ENCODE measurements at places on chromosomes 7 and 10.

- peak; percentile 76 for DNase-seq
These were observed 1.0 kb upstream of the FAM20C start for GRCh38 chr7:191105-191980.

DNA sequence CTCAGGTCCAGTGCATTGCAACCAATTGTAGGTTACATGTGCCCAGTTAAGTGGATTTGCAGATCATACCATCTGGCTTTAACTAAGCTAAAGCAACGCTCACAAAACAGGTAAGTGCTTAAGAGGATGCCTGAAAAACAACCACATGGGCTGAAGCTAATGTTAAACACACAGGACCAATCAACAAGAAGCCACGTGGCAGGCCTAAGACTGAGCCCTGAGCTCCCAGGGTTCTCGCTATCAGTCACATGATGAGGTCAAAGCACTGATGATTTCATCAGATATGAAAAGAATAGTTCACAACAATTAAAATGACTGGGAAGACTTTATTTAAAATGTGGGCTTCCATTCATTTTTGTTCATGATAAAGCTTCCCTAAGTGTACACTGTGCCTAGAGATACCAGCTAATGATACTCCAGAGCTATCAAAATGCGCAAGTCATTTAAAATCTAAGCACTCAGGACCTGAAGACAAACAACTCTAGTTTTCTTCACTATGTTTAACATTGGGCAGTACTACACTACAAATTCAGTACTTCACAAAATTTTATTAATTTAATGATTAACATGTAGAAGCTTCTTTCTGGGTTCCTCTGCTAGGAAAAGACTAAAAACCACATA is 90.6 kb downstream of the PIP4K2A start:
- no peak for DNase-seq

DNA sequence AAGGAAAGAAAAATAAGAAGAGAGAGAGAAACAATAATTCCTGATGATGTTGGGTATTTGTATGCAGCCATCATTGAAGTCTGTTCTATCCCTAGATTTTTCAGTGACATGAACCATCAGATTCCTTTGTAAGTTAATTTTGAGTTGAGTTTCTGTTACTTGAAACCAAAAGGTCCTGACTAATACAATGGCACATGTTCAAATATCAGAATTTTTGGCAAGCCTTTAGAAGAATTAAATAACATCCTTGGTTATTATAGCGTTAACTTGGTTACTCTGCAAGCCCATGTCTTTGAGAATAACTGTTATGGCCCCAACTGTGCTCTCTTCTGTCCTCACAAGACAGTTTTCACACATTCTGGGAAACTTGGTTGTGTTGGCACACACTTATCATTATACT is 66.5 kb downstream of the SYPL1 start:
- DNase-seq = no peak

DNA sequence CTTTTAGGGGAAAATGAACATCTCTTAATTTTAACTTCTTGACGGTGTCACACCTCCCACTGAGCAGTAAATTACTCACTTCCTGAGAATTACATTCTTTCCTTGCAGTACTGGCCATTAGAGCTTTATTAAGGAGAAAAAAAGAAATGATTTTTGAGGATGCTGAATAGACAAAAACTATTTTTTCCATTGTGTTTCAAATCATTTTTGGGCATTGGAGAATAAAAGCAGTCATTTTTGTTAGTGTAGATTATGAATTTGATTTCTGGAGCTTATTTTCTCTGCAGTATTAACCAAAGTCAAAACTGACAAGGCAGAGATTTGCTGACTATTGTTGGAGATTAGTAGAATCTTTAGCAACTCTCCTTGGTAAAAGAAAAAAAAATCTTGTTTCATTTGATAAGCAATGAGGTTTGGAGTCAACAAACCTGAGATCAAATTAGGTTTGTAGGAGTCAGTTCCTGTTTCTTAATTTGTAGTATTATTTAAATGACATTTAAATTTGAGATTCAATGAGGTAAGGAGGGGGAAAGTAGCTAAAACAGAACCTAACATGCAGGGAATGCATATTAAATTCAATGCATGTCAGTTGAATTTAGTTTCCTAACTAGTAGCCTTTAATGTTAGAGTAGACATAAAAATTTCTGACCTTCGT is 70.6 kb downstream of the AP3M1 start:
- peak; percentile 74 for DNase-seq

DNA sequence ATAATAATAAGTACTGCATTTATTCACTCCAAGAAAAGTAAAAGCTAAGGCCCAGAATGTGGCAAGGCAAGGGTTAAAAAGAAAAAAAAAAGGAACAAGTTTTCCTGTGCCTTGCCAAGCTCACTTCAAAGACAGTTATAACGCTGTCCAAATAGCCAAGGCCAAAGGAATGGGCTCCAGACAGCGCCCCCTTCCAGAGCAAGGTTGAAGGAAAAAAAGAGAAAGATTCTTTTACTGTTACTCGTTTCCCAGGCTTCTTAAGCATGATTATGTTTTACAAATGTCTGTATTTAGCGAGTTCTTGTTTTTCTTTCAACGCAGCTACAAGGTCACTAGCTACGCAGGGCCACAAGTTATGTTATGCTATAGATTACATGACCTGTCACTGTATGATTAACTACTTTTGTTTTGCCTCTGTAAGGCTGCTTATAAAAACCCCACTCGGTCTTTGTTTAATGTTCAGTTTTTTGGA is 9.1 kb upstream of the EIF4H start:
- no peak for DNase-seq

GRCh38 chr7:130881091-130881798 is 147.2 kb upstream of the KLF14 start:
- DNase-seq = no peak

DNA sequence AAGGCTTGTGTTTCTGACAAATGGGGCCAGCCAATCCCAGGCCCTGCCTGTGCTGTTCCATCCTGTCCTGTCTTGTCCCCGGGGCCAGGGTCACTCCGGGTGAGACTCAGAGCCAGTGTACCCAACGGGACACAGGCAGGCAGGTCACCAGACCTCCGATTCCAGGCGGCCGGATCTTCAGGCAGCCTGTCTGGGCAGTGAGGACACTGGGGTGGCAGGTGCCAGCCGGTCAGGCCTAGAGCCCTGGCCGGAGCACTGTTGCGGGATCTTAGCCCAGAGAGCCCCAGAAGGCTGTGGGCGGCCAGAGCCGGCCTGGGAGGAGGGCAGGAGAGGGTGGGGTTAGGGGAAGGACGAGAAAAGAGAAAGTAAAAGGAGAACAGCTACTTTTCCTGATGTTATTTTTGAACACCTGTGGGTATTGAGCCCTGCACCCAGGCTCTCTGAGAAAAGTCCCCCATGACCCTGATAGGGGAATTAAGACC is 134.3 kb upstream of the TNRC18 start:
- DNase-seq = peak; percentile 66

DNA sequence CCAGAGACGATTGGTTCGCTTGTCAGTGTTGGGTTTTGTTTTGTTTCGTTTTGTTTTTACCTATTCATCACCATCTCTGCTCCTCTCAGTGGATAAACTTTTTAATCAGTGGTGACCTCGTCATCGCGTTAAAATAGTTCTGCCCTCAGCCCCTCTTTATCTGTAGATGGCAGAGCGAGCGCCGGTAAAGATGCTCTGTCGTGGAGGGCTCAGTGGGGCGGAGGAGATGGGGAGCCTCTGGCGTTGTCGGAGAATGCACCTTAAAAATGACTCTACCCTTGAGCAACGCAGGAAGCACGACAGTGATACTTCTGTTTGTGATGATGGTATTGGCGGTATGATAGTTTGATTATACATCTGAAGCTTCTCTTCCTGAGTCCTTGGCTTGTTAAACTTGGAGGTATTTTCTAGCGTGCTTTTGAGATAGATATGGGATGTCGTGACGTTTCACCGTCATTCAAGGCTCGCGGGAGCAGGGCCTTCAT is 554 bp downstream of the CSGALNACT2 start:
- peak; percentile 54 for DNase-seq

- DNase-seq = peak; percentile 51
These were observed 25.7 kb upstream of the PRSS37 start for GRCh38 chr7:141866974-141867373.

DNA sequence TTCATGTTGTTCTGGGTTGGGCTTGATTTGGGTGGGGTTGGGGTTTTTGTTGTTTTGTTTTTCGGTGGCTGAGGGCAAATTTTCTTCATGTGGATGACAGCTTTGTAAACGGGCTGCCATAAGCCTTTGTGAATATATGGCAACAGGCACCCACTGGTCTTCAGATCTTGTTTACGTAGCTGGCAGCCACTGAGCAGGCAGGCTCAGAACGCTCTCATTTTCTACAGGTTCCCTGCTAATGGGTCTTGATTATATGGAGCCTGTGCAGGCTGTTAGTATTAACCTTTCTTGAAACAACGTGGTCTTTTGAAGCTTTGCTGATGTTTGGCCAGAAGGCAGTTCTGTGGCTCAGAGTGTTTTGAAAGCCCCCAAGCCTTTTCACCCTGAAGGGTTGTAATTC is 199.7 kb downstream of the TNS3 start:
- DNase-seq = no peak

- no peak for DNase-seq
These were observed 134.4 kb upstream of the LYZL2 start for GRCh38 chr10:30763918-30764317.

DNA sequence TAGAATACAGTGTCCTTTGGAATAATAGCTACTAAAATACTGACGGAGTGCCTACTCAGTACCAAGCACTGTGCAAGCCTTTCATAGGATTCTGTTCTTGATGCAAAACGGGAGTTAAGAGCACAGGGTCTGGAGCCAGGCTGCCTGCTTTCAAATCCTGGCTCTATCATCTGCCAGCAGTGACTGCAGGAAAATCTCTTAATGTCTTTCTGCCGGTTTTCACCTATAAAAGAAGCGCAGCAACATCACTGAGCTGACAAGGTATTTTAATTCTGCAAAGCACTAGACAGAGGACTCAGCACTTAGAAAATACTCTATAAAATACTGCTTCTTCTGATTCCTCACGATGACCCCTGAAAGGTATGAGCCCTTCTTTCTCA is 659 bp downstream of the FIGNL1 start:
- DNase-seq = no peak

DNA sequence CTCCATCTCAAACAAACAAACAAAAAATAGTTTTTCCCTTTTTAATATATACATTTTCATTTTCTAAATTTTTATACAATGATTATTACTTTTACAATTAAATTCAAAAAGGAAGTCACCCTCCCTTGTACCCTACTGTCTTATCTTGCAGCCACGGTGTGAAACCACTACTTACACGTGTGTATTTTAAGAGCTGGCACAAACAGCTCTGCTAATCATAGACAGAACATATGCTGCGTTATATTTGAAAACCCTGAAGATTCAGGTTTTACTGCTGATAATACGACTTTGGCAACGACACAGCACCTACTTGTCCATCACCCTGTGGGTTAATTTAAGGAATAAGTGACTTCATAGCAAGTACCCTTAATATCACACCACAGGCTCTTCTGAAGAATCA is 991 bp downstream of the ANKRD61 start:
- no peak for DNase-seq

DNA sequence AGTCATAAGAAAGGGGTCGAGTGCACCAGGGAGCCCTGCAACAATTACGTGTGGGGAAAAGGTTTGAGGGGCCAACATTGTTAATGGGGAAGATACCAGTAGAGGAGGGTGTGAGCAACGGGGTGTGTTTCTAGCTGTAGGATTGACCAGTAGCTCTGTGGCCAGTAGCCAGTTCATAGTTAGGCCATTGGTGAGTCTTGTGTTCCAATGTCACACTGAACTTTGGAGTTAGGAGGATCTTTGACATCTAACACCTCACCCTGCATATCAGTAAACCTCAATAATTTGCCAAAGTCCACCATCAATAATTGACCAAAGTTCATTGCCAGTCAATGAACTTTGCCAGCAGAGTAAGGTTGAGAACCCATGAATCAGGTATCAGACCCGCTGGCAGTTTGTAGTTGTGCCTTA is 168.8 kb downstream of the CPED1 start:
- DNase-seq = no peak

DNA sequence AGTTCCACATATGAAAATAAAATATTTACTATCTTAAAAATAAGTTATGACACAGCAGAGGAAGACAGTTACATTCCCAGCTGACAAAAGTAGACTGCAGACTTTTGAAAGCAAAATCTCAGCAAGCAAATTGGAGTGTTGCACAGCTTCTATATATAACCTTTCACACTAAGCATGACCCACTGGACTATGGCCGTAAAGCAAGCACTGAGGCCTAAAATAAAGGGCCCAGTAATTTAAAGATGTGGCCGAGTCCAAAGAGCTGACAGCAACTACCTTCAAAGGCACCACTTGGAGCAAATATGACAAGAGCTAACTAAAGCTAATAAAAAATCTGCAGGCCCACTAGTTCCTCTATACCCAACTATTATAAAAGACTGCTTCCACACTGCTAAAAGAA is 6.5 kb downstream of the GDI2 start:
- no peak for DNase-seq

- DNase-seq = no peak
These were observed 81.8 kb upstream of the ANKRD1 start for GRCh38 chr10:91002656-91003055.

DNA sequence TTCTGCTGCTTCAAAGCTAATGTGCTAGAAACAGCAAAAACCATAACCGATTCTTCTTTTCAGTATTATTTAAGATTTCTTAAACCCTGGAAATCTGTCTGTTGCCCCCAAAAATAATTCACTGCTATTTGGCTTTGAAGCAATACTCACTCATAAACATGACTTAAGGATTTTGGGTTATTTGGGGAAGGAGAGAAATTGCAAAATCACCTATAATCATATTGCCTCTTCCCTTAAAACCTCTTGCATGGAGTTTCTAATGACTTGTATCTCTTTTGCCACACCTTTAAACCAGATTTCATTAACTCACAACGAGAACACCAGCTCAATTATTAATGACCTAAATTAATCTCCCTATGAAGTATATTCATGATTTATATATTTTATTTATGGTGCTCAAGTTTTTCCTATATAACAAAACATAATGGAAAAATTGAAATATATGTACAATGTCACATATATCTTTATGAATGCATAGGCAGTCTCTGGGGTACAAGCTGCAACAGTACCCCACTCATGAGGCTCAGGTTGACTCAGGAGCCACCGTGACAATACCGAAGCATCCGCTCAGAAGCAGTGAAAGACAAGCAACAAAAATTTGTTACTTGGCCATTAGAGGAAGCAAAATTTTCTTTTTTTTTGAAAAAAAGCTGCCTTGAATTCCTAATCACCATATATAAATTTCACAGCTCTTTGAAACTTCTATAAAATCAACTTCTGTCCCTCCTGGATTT is 3.0 kb downstream of the NAMPT start:
- DNase-seq = no peak
